Stimulated activated CD8-positive, alpha-beta memory T cell treated with anti-CD3 and anti-CD28 coated beads, Interleukin-4, amount 100 ng/mL, for 1 hour (primary cell): ENCODE measurements at places on chromosomes 4 and X.

DNA sequence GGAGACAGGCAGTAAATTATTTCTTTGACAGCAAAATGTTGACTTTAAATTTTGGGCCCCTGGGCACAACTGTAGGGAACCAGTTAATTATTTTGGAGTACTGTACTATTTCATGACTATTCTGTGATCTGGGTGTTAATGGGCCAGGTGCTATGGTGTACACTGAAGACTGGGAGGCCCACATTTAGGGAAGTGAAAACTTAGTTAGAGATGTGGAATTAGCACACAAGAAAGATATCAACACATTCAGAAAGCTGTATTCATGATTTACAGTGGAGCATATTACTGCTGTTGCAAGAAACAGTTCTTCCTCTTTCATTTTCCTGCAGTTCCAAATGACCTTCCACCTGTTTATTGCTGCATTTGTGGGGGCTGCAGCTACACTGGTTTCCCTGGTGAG, 12.4 kb downstream of the PLP1 start:
- DNase-seq, result no peak

DNA sequence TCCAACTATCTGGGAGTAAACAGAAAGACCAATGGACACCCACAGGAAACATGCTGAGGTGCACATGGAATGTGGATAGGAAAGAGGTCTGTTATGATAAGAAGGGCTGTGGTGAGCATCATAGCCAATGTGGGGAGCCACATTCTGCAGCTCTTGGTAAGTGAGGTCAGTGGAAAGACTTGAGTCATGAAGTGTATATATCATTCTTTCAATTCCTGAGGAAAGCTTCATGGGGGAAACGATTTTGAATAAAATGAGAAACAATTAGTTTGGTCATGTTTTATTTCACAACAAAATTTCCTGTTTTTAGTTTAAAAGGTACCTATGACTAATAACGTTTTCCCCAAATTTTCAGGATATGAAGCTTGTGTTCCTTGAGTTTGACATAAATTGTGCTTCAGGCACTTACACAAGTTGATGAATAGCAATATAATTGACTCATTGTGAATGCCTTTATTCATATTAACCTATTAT, 41.4 kb upstream of the RASSF6 start:
- DNase-seq, result no peak

GRCh38 chr4:187357821-187358220, 634.2 kb upstream of the FAT1 start:
- no peak for DNase-seq

DNA sequence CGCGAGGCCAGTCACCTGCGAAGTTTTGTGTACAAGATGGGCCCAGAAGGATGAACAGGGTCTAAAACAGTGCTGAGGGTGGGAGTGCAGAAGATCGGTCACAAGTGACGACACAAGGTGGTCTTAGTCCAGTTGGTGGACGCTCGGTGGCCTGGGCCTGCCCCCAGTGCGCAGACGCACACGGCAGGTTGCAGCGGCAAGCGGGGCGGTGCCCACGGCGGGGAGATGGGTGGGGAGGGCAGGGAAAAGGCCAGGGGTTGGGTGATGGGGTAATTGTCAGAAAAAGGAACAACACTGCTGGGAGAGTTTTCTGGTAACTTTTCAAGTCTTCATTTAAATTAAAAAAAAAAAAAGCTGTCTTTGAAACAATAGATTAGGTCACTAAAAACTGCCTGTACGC, 1.0 kb upstream of the PRDX4 start:
- no peak for DNase-seq

GRCh38 chrX:65731684-65732289, 64.3 kb downstream of the MSN start:
- DNase-seq, result no peak
